ENCODE measurements at places on chromosomes 6 and 20.

DNA sequence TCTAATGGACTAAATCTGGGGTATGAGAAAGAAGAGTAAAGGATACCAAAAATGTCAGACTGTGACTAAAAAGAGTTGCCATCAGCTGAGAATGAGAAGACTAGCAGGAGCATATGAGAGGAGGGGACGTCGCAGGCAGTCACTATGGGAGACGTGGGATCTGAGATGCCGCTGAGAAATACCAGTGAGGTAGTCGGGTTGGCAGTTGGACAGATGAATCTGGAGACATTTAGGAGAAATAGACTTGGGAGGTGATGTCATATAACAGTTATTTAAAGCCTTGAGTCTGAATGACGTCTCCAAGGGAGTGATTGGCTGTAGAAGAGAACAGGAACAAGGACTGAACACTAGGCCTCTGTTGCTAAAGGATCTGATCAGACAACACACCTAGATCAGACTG, 51.5 kb upstream of the TRIM26 start:
- DNase-seq: no peak

DNA sequence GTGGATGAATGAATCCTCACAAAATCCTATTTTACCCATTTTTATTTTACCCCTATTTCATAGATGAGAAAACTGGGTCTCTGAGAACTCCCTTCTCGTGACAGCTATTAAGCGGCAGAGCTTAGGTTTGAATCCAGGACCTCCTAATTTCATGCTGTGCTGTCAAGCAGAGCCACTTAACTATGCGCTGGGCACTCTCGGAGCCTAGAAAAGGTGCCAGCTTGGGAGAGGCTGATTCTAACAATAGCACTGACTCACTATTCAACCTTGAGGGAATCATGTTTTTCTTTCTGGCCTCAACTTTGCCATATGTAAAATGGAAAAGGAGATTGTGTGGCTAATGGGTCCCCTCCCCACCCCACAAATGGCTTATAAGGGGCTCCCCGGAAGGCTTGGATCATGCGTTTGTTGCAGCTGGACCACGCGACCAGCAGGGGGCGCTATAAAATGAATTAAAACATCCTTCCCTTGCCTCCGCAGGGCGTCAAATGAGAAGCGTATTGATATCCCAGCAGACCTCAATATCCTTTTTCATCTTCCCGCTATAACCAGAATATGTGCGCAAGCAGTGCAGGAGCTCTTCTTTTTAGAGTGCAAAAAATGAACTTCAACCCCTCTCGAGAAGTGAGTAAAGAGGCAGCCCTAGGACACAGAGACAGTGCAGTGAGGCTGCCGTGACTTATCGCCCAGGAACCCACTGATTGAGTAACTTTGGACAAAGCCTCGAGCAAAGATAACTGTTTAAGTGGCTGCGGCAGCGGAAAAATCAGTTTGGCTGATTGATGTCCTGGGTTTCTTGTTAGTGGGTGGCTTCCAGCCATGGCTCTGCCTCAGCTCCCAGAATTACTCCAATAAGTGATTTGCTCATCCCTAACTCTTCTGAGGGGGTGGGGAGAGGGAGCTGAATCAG, 12.8 kb upstream of the PDYN start:
- no peak for DNase-seq

GRCh38 chr6:149084026-149084425, 233.5 kb upstream of the TAB2 start:
- no peak for DNase-seq

- no peak for DNase-seq
These were observed 60.0 kb downstream of the PRL start for GRCh38 chr6:22236626-22237414.

- no peak for DNase-seq
These were observed 46.2 kb downstream of the HACE1 start for GRCh38 chr6:104813552-104813951.

- no peak for DNase-seq
These were observed 84.2 kb downstream of the RNF144B start for GRCh38 chr6:18471232-18471964.

DNA sequence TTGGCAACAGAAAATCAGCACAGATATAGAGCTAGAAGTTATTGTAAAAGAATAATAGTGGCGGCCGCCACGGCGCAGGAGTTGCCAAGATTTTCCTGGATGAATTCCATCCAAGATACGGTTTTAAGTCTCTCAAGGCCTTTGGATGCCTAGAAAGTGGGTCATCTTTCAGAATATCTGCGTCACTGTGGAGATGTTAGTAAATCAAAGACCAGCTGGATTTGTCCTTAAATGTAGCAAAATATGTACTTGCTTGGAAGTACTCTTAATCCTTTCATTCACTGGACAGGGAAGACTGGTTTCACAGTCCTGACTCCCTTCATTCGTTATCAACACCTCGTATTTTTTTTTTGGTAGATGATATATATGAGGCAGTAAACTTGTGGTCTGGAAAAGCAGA, 83.0 kb downstream of the SLC22A3 start:
- DNase-seq: peak; percentile 89

- peak; percentile 55 for DNase-seq
These were observed at the start of gene CLVS2 for GRCh38 chr6:122995921-122996793. Gene CLVS2, plus strand, starts transcription at chr6:122996235. Its CDS starts 1,543 bp downstream, at chr6:122997778.
